ENCODE measurements at places on chromosomes 6 and 20. TPM values are rescaled to one million over a fixed set of nuclear protein-coding genes. Genes with fewer than 3 reads are reported as not detected.

BANF2 gene
- total RNA-seq = not detected

RFX6 gene
- total RNA-seq = not detected

SOX4 gene
- 24.7 TPM for total RNA-seq

WFDC10B gene
- total RNA-seq = not detected

NNAT gene
- total RNA-seq = 11.0 TPM

C6orf58 gene
- total RNA-seq = not detected

STMN3 gene
- 4.5 TPM for total RNA-seq

NRSN2 gene
- total RNA-seq = 8.6 TPM

VEGFA gene
- total RNA-seq = 195 TPM

ZNF322 gene
- 17.0 TPM for total RNA-seq

ZC2HC1B gene
- not detected for total RNA-seq

GPX5 gene
- total RNA-seq = not detected

RHAG gene
- total RNA-seq = not detected

SPEF1 gene
- total RNA-seq = 1.3 TPM

REV3L gene
- total RNA-seq = 116 TPM

GABRR1 gene
- total RNA-seq = not detected

VIP gene
- total RNA-seq = 4.9 TPM

ACTR5 gene
- 9.9 TPM for total RNA-seq

NKX2-2 gene
- total RNA-seq = not detected

RBPJL gene
- not detected for total RNA-seq

PTCRA gene
- not detected for total RNA-seq

JPH2 gene
- 4.1 TPM for total RNA-seq

MAFB gene
- 74.0 TPM for total RNA-seq

ACTL10 gene
- total RNA-seq = 0.51 TPM

NHLRC1 gene
- 3.6 TPM for total RNA-seq

TINAG gene
- not detected for total RNA-seq

HLA-DMB gene
- total RNA-seq = 27.7 TPM

TNXB gene
- 261 TPM for total RNA-seq

LTB gene
- total RNA-seq = 0.66 TPM

SLC25A27 gene
- 32.6 TPM for total RNA-seq

TRIM40 gene
- not detected for total RNA-seq

SLC35D3 gene
- total RNA-seq = not detected

TMEM14B gene
- total RNA-seq = 92.9 TPM

RAB5IF gene
- total RNA-seq = 82.2 TPM

SLC24A3 gene
- total RNA-seq = 10.6 TPM

SCUBE3 gene
- total RNA-seq = 0.34 TPM

BTNL2 gene
- total RNA-seq = not detected

DEFB110 gene
- not detected for total RNA-seq

ATP6V1G2 gene
- 0.68 TPM for total RNA-seq

BNIP5 gene
- not detected for total RNA-seq

NR2E1 gene
- total RNA-seq = not detected

Measured in subcutaneous adipose tissue (tissue), 4 donors.